GM23248 (cell line): ENCODE measurements at places on chromosomes 6 and 20. TPM values are rescaled to one million over a fixed set of nuclear protein-coding genes. Genes with fewer than 3 reads are reported as not detected.
A peak's percentile ranks its signal among the peaks of the same experiment; 100 is the strongest.

DNA sequence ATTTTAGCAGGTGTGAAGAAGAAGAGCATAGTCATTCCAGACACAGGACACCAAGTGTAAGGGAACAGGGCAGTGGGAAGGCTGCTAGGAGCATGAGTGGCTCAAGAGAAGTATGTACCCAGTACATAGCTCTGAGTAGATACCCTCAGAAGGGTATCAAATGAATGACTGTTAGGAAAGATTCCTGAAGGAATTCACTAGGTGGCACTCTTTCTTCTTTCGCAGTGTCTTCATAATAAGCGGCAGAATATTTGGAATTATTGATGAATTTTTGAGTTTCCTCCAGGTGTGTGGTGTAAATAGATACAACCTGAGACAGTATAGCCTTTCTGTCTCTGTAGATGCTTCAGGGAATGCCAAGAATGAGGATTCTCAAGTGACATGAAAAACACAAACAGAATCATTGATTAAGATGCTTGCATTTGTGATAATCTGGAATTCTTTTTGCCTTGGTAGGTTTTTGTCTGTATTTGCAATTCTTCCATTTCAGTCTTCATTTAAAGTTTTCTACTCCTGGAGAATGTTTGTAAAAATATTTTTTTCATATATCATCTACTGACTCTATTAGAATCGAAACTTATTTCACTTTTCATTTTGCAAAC lies 264.3 kb upstream of the RIMS1 start:
- DNase-seq = peak; percentile 40

Gene TAF8
- total RNA-seq = 8.6 and 17.2 TPM in 2 replicates

- DNase-seq = no peak
Observed at GRCh38 chr6:157203312-157203744, 120.0 kb downstream of the TMEM242 start.

Gene CFAP61
- total RNA-seq = not detected in 2 replicates

DNA sequence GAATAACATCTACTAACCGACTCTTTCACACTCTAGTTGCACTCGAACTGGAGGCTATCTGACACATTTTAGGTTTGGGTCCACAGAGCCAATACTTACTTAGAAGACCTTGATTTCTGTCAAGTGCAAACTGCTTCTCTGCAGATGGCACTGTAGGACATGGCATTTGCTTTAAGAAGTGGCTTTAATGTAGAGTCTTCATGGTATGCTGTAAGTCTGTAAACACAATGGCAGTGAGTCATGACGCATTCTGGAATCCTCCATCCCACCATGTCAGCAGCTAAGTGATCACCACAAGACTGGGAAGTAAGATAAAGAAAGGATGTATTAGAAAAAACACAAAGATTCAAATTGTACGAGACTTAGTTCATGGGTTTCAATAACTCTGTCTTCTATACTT lies 377.0 kb upstream of the NOX3 start:
- no peak for DNase-seq

DNA sequence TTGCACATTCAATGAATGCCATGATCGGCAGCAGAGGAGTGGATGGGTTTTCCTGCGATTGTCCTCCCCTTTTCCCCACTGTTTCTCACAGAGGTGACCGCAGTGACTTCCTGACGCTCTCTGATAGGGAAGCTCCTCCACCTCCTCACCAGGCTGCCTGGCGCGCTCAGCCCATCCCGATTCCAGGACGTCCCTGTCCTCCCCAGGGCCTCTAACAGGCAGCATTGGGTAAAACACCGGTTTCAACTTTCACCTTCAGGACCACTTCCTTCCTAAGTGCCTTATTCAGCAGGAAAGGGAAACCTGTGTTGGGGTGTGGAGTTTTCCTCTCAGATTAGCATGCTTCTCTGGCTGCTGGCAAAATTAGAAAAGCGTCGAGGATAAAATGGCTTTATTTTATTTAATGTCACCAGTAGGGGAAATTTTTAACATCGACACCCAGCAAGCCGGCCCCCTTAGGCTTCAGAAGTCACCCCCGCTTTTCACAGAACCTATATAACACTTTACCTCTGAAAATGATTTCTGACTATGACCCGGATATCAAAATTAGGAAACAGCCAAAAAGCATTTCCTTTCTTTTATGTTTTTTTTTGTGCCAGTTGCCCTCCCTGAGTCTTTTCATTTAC lies 570.4 kb upstream of the GJE1 start:
- peak; percentile 42 for DNase-seq

Gene FKBP1C
- 0.11 and 0.13 TPM in 2 replicates for total RNA-seq

Gene HRH3
- not detected in 2 replicates for total RNA-seq

GRCh38 chr20:62006482-62006881 lies 59.2 kb downstream of the TAF4 start:
- DNase-seq = no peak

DNA sequence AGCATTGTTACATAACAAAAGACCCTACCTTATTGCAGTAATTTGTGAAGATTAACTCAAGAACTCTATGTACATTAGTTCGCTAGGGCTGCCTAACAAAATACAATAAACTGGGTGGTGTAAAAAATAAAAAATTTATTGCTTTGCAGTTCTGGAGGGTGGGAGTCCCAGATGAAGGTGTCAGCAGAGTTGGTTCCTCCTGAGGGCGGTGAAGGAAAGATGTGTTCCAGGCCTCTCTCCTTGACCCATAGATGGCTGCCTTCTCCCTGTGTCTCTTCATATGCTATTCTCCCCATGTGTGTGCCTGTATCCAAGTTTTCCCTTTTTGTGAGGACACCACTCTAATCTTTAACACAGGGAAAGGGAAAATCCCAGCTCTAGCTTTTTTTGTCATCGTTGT lies 305 bp upstream of the VNN1 start:
- no peak for DNase-seq

GRCh38 chr20:5767493-5768098 lies 17.4 kb downstream of the SHLD1 start:
- DNase-seq = no peak

Gene OR12D3
- total RNA-seq = not detected in 2 replicates

Gene RBBP9
- total RNA-seq = 29.9 and 32.1 TPM in 2 replicates

- DNase-seq = no peak
Observed at GRCh38 chr6:158464483-158464882, 95.4 kb upstream of the TMEM181 start.

- no peak for DNase-seq
Observed at GRCh38 chr6:27743787-27744186, 168.4 kb downstream of the OR2B2 start.
